ENCODE measurements at places on chromosomes 3 and 15. TPM values are rescaled to one million over a fixed set of nuclear protein-coding genes. Genes with fewer than 3 reads are reported as not detected.
A peak's percentile ranks its signal among the peaks of the same experiment; 100 is the strongest.

DNA sequence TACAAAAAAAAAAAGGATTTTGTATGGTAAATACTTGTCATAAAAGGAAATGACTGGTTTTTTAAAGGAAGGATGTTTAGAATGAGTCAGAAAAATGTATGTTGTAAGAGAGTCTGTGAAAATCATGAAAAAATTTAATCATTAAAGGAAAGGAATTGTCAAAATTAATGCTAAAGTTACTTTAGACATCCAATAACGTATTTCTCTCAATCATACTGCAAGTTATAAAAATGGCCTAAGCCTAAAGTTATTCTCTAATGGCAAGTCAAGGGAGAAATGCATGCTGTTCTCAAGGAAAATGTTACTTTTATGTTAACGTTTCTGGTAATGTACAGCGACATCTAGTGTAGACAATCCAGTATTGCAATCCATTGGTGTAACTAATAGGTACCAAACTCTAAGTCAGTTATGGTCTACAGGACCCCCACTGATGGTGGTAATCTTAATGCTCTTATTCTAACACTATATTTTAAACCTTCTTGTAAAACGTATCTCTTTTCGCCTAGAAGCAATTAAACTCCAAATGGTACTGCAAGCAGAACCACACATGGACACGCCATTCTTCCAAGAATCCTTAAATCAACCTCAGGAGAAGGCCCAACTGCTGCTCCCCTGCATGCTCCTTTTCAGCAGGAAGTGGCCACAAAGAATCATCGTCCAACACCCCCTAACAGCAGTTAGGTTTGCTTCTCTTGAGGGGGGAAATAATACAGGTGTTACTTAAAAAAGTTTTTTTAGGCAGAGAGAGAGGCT is 35.2 kb downstream of the NCEH1 start:
- H3K36me3 ChIP-seq, result no peaks in the 10 kb centered on the region
- H3K4me1 ChIP-seq, result no peaks in the 10 kb centered on the region
- no peaks in the 10 kb centered on the region for H3K27me3 ChIP-seq
- no peak overlapping the region for H3K4me3 ChIP-seq
- no peak overlapping the region for H3K27ac ChIP-seq

DNA sequence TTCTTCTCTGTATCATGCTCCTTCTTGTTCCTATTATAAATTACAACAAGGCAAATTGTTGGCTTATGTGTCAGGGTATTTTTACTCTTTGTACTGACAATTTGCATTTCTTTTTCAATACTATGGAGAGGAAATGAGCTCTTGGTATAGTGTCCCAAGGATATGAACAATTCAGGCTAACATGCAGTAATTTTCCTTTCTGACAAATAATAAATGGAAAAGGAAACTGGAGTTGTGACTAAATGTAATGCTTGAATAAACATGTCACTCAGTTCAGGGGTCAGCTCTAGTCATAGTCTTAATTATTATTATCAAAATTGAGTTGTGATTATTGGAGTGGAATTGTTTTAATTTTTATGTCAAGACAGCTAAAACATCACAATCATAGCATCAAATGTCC is 256.0 kb upstream of the ZPLD1 start:
- no peaks in the 10 kb centered on the region for H3K36me3 ChIP-seq
- no peaks in the 10 kb centered on the region for H3K4me1 ChIP-seq
- H3K27ac ChIP-seq, result no peak overlapping the region
- no peak overlapping the region for H3K4me3 ChIP-seq
- DNase-seq, result no peak
- H3K27me3 ChIP-seq, result no peaks in the 10 kb centered on the region

GRCh38 chr3:15492847-15493360 is 28.6 kb downstream of the COLQ start:
- H3K4me3 ChIP-seq, result no peak overlapping the region
- H3K27ac ChIP-seq, result no peak overlapping the region
- peak; percentile 30 for DNase-seq
- no peaks in the 10 kb centered on the region for H3K36me3 ChIP-seq
- H3K27me3 ChIP-seq, result no peaks in the 10 kb centered on the region

DNA sequence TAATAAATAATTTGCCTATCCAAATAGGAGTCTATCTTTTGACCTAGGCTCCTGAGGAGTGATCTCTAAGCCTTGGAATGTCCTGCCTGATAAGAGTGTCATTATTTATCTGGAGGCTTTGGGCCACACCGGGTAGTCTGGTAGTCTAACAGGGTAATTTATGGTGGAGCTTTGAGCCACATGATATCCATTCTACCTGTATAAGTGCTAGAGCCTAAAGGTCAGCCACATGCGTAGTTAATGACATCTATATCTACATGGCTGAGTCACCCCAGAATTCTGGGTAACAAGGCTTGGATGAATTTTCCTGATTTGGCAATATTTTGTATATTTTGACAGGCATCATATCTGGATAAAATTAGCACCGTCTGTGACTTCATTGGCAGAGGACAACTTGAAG is 681.4 kb downstream of the MCTP2 start:
- no peak overlapping the region for H3K4me3 ChIP-seq
- H3K36me3 ChIP-seq, result no peaks in the 10 kb centered on the region
- H3K27ac ChIP-seq, result no peak overlapping the region
- H3K4me1 ChIP-seq, result no peaks in the 10 kb centered on the region

CLRN1 gene
- total RNA-seq, result not detected

GRCh38 chr15:53555226-53555625 is 204.2 kb downstream of the WDR72 start:
- H3K27me3 ChIP-seq, result no peaks in the 10 kb centered on the region
- DNase-seq, result no peak
- H3K27ac ChIP-seq, result no peak overlapping the region
- H3K36me3 ChIP-seq, result no peaks in the 10 kb centered on the region
- H3K4me3 ChIP-seq, result no peak overlapping the region

SLC6A1 gene
- total RNA-seq, result not detected
